Psoas muscle (tissue), 8 donors: ENCODE measurements at places on chromosomes 6 and 20. TPM values are rescaled to one million over a fixed set of nuclear protein-coding genes. Genes with fewer than 3 reads are reported as not detected.

- DNase-seq: no peak
Observed at GRCh38 chr20:48832405-48832730, 4.6 kb upstream of the PREX1 start.

DNA sequence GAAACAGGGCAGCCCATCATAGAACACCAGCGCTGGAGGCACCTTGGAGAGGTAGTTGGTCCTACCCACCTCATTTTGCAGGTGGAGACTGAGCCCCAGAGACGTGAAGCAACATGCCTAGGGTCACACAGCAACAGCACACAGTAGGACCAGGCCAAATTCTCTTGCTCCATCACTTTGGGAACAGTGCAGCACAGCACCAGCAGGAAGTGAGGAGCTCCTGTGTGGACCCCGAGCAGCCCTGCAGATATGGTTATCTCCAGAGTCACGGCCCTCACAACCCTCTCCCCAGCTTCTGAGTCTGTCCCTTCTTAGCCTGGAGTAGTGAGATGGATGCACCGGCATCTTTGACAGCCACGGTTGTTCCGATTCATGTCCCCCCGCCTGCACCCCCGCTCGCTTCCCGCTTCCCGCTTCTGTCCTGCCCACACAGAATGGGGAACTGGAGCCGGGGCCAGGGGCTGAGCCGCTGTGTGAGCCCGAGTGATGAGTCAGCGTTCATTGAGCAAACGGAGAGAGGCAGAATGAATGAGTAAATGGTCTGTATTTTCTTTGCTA, 72.6 kb upstream of the DUSP22 start:
- DNase-seq: peak; percentile 71

The OR2B6 gene
- not detected for polyA plus RNA-seq

DNA sequence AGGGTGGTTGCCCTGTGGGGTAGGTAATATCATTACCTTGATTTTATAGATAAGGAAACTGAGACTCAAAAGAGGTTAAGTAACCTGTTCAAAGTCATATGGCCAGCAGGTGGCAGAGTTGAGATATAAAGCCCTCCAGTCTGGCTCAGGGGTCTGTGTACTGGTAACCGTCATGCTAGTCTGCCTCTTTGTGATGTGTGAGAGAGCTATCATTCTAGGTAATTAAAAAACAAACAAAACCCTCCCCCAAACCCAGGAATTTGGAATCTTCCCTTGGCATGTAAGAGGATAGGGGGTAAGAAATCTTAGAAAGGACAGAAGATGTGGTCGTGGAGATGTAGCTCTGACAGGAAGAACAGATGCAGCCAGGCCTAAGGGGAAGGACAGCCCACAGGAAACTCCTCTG, 206.0 kb downstream of the CDC5L start:
- DNase-seq: no peak

- DNase-seq: no peak
Observed at GRCh38 chr20:63488315-63489251, 10.3 kb downstream of the EEF1A2 start.

GRCh38 chr6:5335020-5335419, 73.7 kb downstream of the FARS2 start:
- no peak for DNase-seq

The TINAG gene
- 0.04 TPM for polyA plus RNA-seq

DNA sequence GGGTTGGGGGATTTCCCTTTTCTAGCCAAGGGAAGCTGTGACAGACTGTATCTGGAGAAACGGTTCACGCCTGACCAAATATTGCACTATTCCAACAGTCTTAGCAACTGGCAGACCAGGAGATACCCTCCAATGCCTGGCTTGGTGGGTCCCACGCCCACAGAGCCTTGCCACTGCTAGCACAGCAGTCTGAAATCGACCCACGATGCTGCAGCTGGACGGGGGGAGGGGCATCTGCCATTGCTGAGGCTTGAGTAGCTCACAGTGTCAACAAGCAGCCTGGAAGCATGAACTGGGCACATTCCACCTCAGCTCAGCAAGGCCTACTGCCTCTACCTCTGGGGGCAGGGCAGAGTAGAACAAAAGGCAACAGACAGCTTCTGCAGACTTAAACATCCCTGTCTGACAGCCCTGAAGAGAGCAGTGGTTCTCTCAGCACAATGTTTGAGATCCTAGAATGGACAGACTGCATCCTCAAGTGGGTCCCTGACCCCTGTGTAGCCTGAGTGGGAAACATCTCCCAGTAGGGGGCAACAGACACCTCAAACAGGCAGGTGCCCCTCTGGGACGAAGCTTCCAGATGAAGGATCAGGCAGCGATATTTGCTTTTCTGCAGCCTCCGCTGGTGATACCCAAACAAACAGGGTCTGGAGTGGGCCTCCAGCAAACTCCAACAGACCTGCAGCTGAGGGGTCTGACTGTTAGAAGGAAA, 89.9 kb upstream of the ECI2 start:
- no peak for DNase-seq

DNA sequence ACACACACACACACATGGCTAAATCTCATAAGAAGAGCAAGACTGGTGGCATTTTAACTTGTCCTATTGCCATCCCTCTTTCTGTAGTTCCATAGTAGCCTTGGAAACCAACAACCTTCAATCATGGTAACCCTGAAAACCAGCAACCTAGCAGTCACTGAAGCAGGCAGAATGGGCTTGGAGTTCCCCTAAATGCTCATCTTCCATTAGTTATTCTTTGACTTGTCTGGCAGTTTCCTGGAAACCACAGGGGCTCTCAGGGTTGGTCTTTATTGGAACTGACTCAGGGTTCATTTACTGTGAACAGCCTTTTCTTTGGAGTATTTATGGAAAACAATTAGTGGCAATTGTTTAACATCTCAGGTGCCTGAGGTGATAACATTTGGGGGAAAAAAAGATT, 19.4 kb upstream of the BRPF3 start:
- DNase-seq: no peak

The PGC gene
- 0.48 TPM for polyA plus RNA-seq

- DNase-seq: no peak
Observed at GRCh38 chr6:28673417-28673786, 147.7 kb downstream of the GPX5 start.

DNA sequence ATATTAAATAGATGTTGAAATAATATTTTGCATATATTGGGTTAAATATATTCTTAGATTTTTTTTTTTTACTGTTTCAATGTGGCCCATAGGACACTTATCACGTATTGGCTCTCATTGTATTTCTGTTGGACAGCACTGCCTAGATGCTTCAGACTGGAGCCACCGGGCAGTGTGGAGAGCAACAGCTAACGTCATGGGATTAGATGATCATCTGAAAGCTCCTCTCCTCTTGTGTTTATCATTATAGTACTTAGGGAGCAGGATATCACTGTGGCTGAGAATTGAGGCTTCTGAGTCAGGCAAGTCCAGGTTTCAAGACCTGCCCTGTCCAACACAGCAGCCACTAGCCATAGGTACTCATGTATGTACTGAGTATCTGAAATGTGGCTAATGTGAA, 87.4 kb downstream of the ZHX3 start:
- no peak for DNase-seq

GRCh38 chr20:13422637-13423036, 201.6 kb downstream of the ISM1 start:
- no peak for DNase-seq

DNA sequence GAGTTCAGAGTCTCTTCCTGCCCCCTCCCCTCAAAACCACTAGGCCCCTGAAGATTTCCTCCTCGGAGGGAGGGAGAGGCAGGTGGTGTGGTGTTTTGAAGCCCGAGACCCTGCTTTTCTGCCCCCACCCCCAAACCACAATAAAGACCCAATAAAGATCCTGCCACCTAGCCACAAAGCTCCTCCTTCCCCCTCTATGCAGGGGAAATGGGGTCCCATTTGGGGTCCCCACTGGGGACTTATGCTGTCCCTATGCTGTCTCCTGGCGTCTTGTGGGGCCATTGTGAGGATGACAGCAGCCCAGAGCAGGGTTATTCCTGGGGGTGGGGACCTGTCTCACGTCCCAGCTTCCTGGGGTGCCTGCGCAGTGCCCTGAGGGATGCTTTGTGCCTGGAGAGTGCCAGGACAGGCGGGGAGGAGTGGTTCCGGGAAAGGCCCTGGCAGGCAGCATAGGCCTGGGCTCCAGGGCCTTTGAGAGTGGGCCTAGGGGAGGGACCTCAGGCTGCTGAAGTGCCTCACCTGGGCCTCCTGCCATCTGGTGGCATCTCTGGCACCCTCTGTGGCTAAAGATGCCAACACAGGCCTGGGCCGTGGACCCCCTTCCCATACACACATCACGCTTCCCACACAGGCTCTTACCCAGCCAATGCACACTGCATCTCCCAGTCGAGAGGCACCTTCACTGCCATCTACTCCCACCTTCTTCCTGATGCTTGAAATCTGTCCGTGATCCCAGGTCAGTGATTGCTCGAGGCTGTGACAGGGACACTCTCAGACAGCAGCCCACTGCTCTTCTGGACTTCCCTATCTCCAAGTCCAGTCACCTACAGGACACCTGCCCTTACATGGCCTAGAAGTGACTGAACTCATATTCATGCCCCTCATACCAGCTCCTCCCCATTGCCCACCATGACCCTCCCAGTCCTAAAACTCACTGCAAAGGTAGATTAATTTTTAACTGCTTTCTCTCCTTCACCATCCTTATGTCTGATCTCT, 7.9 kb upstream of the ARMC12 start:
- peak; percentile 88 for DNase-seq

The SCRT2 gene
- polyA plus RNA-seq: not detected

DNA sequence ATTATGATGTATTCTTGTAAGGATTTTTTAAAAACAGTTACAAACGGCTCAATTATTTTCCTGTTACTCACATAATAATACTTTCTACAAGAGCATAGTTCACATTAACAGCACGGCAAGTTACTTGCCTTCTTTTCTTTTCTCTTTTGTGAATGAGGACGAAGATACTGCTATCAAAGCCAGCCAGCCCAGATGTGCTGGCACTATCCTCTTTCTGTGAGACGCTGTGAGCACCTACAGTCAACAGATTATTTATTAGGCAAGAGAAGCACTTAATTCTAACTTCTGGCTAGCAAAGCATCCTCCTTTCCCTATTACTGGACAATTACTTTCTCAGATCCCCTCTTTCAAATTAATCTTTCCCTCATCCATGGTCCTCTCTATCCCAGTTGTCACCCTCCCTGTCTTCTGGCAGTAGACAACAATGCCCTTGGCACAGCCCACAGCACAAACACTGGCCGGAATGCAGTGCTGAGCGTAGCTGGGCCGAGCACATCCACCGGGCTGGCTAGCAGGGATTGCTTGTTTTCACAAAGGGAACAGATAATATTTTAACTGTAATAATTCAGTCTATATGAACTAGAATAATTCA, 262.1 kb downstream of the FOXC1 start:
- no peak for DNase-seq

GRCh38 chr6:43292763-43293318, 5.2 kb upstream of the SLC22A7 start:
- DNase-seq: no peak

The TAGAP gene
- 0.10 TPM for polyA plus RNA-seq

GRCh38 chr20:46903937-46904336, 9.3 kb downstream of the EYA2 start:
- no peak for DNase-seq

DNA sequence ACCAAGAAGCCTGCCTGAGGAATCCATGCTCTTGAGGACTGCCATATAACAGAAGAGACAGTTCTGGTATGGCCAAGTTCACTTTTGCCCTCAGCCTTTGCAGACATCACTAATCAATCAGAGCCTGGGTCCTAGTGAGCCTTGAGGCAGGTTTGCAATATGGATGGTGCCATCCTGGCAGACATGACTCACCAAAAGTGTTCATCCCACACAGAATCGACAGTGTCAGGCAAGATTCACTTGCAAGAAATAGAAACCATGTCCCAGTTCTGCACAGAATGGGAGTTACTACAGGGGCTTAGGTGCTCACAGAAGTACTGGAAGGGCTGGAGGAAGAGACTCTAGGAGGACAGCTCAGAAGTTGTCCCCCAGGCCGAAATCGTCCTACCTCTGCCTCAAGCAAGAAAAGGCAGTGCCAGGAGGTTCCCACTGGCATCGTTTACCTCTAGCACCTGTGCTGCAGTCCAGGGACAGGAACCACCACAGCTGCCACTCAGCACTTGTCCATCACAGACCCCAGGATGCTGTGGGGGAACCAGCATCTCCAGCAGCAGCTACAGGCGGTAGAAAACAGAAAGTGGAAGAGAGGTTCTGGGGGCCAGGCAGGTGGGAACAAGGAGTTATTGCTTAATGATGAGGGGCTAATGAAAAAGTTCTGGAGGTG, 42.6 kb upstream of the PHACTR3 start:
- no peak for DNase-seq
